ENCODE measurements at places on chromosomes 4 and X. TPM values are rescaled to one million over a fixed set of nuclear protein-coding genes. Genes with fewer than 3 reads are reported as not detected.
A peak's percentile ranks its signal among the peaks of the same experiment; 100 is the strongest.

DNA sequence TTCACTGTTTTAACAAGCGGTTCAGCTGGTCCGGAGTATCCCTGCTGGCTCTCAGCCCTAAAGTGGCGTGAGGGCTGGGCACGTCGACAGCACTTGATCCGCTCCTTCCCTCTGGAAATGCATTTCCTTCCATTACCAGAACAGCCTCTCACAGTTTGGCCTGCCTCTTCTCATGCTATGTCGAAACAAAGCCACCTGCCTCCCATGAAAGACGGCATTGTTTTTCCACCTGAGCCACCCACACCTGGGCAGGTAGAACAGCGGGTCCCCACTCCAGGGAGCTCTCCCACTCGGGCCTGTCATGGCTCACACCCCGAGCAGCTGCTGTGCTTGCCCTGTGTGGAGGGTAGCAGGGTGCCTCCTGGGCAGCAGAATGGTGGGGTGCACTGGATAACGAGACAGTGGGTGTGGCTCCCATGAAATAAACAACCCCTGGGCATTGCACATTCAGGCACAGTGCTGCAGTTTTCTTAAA lies 86.2 kb downstream of the FHDC1 start:
- H3K4me1 ChIP-seq, result no peaks in the 10 kb centered on the region
- no peak overlapping the region for H3K4me3 ChIP-seq
- H3K27ac ChIP-seq, result no peak overlapping the region
- H3K27me3 ChIP-seq, result peaks cover 8% of the 10 kb centered on the region
- no peaks in the 10 kb centered on the region for H3K36me3 ChIP-seq
- DNase-seq, result no peak

- peak; percentile 50 for DNase-seq
- no peaks in the 10 kb centered on the region for H3K27me3 ChIP-seq
- peaks cover 34% of the 10 kb centered on the region for H3K4me1 ChIP-seq
- H3K4me3 ChIP-seq, result peak overlapping the region; percentile 46
- peak overlapping the region; percentile 72 for H3K27ac ChIP-seq
Observed at GRCh38 chr4:152785639-152786615, 6.2 kb downstream of the ARFIP1 start.

The NAP1L3 gene
- 11.0 TPM for total RNA-seq

The GLOD5 gene
- total RNA-seq, result not detected

GRCh38 chr4:71251261-71251660 lies 87.6 kb upstream of the SLC4A4 start:
- no peaks in the 10 kb centered on the region for H3K36me3 ChIP-seq
- H3K4me1 ChIP-seq, result peaks cover 41% of the 10 kb centered on the region
- DNase-seq, result peak; percentile 78
- peak overlapping the region; percentile 46 for H3K4me3 ChIP-seq

GRCh38 chr4:120922381-120923206 lies at the start of gene PRDM5:
Gene PRDM5 (minus strand): TSS chr4:120922726. CDS start chr4:120922608, 118 bp downstream.
- peak; percentile 71 for DNase-seq
- no peaks in the 10 kb centered on the region for H3K36me3 ChIP-seq
- no peaks in the 10 kb centered on the region for H3K27me3 ChIP-seq
- H3K27ac ChIP-seq, result peak within 1 kb of the TSS; percentile 82
- peaks cover 36% of the 10 kb centered on the region for H3K4me1 ChIP-seq
- peak within 1 kb of the TSS; percentile 84 for H3K4me3 ChIP-seq

Data from GM23248 (cell line).